NCI-H2081 treated with DMSO at 0.1 percent for 48 hours (cell line): ENCODE measurements at places on chromosomes 12 and 14.

DNA sequence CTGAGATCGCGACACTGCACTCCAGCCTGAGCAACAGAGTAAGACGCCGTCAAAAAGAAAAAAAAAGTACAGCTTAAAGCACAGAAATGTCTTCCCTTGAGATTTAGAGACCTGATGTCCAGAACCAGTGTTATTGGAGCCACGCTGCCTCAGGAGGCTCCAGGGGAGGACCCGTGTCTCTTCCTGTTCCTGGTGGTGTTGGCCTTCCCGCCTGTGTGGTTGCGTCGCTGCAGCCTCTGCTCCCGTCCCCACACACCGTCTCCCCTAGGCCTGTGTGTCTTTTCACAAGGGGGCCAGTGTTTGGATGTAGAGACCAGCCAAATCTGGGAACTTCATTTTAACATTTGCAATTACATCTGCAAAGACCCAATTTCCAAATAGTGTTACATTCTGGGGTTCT is 8.6 kb upstream of the FBRSL1 start:
- no peak for DNase-seq

- no peak for DNase-seq
Measured at GRCh38 chr12:65613692-65614091, 210.6 kb upstream of the HMGA2 start.

- no peak for DNase-seq
Measured at GRCh38 chr14:90263748-90264449, 7.5 kb downstream of the PSMC1 start.

DNA sequence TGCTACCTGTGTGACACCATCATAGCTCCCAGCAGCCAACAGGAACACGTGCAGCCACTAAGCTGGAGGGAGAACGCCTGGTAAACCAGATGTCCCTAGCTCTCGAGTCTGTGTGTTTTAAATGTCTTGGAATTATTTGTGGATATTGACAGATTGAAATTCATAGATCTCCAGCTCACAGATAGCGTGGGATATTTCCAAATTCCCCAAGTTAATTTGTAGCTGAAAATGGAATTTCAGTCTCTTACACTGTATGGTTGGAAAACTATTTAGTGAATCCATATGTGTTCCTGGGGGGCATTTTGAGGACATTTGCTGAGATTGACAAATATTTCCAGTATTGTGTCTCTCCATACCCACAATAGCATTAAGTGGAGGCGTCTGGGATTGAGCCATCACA is 618.6 kb upstream of the TMEM132C start:
- no peak for DNase-seq

DNA sequence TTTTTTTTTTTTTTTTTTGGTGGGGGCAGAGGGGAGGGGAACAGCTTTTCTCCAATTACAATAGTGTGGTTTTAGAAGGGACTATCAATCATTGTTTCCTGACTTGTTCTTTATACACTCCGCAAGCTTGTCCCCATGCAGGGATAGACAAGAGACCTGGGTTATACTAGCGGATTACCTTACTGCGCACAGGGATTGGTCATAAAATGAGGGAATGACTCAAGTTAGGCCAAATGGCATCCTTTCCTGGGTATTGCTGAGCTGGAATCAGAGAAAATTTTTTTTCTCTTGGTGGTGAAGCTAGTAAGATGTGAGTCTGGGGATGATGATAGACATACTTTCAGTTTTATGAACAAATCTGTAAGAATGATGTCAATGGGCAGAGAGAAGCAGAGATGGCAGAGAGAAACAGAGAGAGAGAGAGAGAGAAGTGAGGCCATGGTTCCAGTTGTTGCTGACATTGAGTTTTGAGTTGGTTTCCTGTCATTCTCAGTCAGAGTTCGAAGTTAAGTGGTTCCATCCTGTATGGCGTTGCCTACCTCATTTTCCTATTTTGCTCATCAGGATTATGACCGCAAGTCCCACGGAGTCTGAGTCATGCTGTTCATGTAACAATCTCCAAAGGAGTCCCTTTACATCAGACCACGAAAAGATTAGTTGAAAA is 59.1 kb upstream of the OTOGL start:
- no peak for DNase-seq

- no peak for DNase-seq
Measured at GRCh38 chr14:49617852-49618519, 2.4 kb downstream of the RPL36AL start.

- DNase-seq, result no peak
Measured at GRCh38 chr14:60655119-60655897, 6.0 kb upstream of the SIX1 start.

- no peak for DNase-seq
Measured at GRCh38 chr14:59754256-59754655, 116.3 kb downstream of the RTN1 start.

- DNase-seq, result no peak
Measured at GRCh38 chr14:63164108-63164683, 40.0 kb upstream of the RHOJ start.

- DNase-seq, result no peak
Measured at GRCh38 chr12:89319122-89319521, 33.2 kb downstream of the DUSP6 start.

DNA sequence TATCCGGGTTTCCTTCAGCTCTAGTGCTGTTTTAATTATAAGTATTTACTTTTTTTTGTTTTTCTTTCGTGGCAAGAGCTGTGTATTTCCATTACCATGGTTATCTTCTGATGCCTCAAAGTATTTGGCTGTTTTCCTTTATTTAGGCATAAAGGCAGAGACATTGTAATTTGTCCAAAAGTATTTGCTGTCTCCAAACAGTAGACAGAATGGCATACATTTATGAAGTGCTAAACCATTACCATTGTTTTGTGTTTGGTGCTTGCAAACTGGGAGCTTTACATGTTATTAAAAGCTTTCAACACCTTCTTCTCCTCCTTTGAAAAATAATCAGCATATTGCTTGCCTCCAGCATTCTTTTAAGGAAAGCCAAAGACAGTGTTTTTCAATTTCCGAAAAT is 46.3 kb downstream of the FLRT2 start:
- no peak for DNase-seq

GRCh38 chr14:97578982-97579548 is 781.9 kb downstream of the VRK1 start:
- no peak for DNase-seq

- no peak for DNase-seq
Measured at GRCh38 chr14:103801459-103801858, 45.9 kb downstream of the PPP1R13B start.

DNA sequence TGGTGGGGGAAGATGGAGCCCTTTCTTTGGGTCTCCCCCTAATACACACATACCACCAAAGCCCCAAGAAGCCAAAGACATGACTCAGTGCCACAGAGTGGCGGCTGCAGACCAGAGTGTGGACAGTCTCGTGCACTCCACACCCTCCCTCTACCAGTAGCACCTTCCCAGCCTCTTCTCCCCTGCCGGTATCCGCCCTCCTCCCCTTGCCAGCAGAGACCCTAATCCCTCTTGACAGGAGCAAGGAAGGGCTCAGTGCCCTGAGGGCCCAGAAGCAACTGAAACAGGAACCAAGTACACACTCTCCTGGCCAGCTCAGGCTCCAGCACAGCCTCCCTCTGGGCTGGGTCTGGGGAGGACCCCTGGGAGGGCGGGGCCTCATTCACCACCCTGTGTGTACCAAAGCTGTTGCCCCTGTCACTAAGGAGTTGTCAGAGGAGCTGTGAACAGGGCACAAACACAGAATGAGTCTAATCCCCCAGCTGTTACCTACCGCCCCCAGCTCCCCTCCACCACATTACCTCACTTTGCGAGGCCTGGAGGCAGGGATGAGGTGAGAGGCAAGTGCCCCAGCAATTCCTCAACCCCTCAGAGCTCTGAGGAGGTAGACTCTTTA is 8.2 kb downstream of the SPRYD3 start:
- DNase-seq, result no peak

GRCh38 chr14:54893151-54893760 is 9.4 kb downstream of the GCH1 start:
- peak; percentile 29 for DNase-seq

GRCh38 chr12:111276146-111276545 is 92.7 kb downstream of the PHETA1 start:
- no peak for DNase-seq

DNA sequence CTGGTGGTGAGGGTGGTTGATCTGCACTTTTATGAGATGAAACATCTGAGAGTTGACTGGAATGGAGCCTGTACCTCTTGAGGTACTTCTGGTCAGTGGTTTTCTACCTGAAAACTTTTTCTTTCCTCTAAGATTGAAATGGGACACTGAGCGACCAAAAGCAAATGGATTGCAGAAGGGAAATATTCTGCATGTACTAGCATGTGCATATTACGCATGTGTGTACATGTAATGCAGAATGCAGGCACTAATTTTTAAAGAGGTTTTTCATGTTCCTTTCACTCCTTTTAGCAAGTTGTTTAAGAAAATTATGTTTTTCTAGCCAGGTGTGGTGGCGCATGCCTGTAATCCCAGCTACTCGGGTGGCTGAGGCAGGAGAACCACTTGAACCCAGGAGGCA is 28.7 kb upstream of the EID3 start:
- no peak for DNase-seq
